Activated CD8-positive, alpha-beta T cell treated with anti-CD3 and anti-CD28 coated beads, Interleukin-2, amount 10 ng/mL, durations not matched to agents 7 days and 5 days (primary cell): ENCODE measurements at places on chromosomes 2 and 18.

- DNase-seq: peak; percentile 38
Observed at GRCh38 chr2:28004086-28004485, 113.6 kb downstream of the BABAM2 start.

DNA sequence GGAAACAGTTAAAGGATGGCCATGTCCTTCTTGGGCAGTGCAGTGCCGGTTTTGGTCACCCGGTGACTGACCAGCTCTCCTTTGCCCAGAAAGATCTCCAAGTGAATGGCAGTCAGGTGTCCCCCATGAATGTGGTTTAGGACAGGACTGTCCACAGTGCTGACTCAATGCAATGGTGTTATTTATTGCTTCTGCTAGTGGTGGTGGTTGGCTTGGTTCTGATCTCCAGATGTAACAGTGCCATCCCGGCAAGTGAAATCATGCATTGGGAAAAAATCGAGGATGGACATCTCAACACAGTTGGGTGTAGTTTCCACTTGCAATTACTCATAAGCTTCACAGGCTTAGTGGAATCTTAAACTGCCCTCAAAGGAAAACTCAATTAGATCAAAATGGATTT lies 81.9 kb downstream of the TGOLN2 start:
- no peak for DNase-seq

DNA sequence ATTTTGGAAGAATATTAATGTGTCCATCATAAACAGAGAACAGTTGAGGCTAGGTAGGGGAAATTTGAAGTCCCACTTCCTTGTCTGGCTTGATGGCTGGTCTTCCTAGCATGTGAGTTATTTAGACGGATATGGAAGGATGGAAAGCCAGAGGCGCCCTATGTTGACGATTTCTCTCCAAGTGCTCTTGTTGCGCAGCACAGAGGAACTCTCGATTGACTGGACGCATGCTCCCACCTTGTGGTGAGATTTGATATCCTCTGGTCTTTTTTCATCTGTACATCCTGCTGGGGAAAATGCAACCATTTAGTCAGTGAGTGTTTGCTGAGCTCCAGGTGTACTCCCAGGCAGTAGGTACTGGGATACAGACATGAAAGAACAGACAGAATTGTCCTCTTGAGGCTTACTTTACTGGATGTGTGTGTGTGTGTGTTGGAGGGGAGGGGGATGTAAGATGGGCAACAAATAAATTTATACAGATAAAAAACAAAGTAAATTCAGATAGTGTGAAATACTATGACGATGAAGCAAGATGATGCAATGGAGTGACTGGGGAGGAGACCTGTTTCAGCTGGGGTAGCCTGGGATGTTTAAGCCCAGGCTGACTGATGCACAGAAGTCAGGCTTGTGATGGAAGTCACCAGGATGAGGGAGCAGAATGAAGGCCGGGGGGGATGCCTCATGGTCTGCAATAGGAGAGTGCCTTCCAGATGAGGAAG lies 137.2 kb downstream of the TRIM43 start:
- peak; percentile 61 for DNase-seq

DNA sequence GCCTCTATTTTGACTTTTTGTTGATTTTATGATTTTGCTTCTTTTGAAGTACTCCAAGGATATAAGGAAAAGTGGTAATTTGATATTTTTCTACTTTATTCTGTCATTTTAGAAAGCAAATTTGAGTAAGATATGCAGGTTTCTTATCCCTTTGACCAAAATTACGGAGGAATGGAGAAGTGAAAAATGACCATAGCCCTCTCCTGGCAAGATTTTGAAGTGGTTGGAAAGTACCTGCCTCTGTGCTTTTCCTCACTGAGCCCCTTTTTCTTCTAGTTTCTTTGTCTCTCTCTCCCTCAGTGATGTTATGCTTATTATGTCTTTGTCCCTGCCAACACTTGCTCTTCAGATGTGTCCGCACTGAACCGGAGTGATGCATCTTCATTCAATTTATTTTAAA lies 898.1 kb downstream of the EPHA4 start:
- no peak for DNase-seq

DNA sequence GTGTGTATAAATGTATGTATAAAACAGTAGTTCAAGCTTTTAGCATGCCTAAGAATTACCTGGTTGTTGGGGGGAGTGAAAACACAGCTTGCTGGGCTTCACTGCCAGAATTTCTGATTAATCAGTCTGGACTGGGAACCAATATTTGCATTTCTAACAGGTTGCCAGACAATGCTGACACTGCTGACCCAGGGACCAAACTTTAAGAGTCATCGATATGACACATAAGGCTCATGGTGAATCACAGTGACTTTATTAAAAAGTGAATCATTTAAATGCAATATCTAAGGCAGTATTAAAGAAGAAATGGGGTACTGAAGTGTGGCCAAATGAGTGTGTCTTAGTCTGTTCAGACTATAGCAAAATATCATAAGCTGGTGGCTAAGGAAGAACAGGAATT lies 195.9 kb upstream of the DTNA start:
- no peak for DNase-seq

DNA sequence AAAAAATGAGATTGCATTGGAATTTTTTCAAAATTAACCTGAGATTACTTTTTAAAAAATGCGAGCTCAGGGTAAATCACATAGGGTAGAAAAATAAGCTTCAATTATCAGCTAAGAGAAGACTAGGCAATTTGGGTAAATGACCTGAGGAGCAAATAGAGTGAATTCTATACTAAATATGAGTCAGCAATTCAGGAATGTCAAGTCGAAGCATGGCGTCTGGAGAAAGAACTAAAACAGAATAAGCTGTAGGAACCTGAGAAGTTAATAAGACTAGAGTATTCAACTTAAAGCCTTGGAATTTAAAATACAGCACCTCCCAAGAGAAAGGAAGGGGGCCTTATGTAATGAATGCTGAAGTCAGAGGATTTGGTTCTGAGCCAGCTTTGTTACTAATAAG lies 487.0 kb downstream of the SUCLG1 start:
- no peak for DNase-seq

DNA sequence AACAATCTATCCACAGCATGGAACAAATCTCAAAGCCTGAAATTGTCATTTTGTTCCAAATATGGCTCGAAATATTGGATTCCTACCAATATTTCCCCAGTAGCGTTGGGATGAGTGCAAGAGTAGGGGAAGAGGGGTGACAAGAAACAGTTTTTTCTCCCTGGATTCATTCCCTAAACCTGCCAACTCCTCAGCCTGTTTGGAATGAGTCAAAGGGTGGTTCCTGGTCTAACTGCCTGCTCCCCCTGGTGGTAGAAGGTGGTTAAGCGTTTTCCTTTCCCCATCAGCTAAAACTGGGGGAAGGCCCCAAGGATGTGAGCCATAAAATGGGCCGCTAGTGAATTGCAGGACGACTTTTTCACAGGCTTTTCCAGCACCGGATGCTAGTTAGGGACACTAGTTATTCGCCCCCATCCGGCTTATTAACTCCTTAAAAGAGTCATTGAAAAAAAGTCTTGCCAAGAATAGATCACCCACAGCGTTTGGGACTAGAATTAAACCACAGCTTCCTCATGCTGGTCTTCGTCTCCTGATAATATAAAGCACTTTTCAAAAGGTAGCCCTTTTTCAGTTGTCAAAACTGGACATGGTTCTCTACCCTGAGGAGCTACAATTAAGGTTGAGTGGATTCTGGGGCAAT lies 72.5 kb downstream of the DHRS9 start:
- peak; percentile 73 for DNase-seq

DNA sequence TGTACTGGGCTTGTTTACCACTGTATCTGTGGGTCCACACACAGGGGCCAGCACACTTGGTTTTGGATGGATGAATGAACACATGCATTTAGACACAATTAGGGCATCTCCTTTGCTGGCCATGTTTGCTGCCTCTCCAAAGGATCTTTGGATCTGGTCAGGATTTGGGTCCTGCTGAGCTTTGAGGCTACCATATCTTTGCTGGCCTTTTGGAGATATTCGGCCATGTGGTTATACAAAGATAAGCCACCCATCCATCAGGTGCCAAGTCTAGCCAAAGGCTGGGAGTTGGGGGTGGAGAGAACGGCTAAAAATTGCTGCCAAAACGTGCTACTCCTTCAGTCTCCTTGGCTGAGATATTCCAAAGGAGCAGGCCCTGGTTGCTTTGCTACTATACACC lies 18.2 kb upstream of the FZD7 start:
- no peak for DNase-seq

DNA sequence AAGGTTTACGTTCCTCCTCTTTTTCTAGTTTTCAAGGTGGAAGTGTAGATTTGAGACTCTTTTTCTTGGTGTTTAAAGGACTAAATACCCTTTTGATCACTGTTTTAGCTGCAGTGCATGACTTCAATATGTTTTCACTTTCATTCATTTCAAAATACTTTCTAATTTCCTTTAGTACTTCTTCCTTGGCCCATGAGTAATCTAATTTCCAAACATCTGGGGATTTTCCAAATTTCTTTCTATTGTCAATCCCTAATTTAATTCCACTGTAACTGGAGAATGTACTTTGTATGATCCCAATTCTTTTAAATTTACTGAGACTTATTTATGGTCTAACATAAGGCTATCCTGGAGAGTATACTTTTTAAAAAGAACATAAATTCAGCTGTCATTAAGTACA lies 3.8 kb upstream of the RHBDD1 start:
- DNase-seq: no peak
